ENCODE measurements at places on chromosomes 2 and 18.

DNA sequence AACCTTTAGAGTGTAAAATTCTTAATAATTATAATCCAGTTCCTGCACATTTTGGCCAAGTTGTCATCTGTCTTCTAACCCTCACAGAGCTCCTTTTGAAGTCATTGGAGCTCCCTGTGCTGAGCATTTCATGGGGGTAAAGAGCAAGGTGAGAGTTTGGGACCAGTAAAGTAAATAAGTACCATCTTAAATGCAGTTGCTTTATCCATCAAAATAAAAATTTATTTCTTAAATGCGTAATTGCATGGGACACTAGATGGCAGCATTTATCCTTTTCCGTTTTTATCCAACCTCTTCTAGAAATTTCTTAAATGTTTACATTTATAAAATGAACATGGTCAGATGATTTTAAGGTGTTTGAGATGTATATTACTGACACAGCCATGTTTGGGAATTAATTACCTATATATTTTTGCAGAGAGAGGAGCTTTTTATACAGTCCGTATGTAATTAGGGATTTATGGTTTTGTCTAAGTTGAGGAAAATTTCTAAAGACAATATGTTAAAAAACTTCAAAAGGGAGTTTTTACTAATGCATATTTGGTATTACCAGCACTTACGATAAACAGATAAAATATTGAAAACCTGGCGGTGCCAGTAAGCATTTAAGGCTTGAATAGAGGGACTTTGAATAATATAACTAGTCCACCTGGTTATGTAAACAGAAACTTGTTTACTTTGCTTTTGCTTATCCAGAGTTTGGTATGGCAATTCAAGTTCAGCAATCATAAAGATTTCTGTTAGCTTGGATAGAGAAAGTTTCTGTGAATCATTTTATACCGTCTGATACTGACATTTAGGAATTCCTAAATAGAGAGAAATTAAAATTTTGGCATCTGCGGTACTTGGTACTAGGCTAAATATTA lies 54.5 kb downstream of the ACSL3 start:
- no peak for DNase-seq

- no peak for DNase-seq
Measured at GRCh38 chr2:45761635-45762034, 110.2 kb downstream of the PRKCE start.

GRCh38 chr2:218998414-218999002 lies 5.3 kb upstream of the CRYBA2 start:
- no peak for DNase-seq

GRCh38 chr2:229980431-229981184 lies 58.3 kb downstream of the FBXO36 start:
- no peak for DNase-seq

DNA sequence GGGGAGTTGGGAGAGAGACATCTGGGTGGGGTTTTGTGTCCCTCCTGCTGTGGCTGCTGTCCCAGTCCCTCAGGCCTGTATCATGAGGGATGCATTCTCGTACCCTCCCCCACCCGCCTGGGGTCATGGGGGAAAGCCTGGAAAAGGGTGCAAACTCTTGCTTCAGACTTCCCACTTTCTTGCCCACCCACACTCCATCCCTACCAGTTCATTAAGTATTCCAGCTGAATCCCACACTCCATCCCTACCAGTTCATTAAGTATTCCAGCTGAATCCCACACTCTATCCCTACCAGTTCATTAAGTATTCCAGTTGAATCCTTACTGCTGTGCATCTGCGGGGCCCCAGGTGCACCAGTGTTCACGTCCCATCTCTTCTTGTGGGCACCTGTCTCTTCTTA lies 116.3 kb downstream of the ACAA2 start:
- DNase-seq, result no peak

DNA sequence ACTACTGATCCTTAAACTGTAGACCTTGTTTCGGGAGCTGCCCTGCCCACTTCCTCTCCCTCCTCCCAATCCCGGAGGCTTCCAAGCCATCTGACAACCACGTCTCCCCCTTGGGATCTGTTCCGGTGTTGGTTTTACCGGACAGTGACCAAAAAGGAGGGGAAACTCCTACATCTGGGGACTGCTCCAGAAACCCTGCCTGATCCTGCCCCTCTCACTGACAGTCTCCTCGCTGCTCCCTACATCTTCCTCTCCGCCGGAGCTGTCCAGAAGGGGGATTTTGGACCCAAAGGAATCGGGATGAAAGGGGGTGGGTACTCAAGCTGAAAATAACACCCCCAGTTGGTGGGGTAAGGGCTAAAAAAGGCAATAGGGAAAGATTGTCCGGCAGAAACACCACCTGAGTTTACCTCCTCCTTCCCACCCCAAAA lies 1.5 kb downstream of the INO80D start:
- DNase-seq, result no peak

- DNase-seq, result no peak
Measured at GRCh38 chr2:2512931-2513330, 181.9 kb upstream of the MYT1L start.

DNA sequence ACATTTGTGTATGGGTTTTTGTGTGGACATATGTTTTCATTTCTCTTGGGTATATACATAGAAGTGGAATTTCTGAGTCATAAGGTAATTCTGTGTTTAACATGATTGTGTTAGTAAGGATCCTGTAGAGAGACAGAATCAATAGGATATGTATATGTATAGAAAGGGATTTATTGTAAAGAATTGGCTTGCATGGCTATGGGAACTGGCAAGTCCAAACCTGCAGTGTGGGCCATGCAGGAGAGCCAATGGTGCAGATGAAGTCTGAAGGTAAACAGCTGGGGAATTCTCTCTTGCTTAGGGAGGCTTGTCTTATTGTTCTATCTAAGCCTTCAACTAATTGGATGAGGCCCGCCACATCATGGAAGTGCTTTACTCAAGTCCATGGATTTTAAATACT lies 39.2 kb upstream of the IL1R2 start:
- no peak for DNase-seq

DNA sequence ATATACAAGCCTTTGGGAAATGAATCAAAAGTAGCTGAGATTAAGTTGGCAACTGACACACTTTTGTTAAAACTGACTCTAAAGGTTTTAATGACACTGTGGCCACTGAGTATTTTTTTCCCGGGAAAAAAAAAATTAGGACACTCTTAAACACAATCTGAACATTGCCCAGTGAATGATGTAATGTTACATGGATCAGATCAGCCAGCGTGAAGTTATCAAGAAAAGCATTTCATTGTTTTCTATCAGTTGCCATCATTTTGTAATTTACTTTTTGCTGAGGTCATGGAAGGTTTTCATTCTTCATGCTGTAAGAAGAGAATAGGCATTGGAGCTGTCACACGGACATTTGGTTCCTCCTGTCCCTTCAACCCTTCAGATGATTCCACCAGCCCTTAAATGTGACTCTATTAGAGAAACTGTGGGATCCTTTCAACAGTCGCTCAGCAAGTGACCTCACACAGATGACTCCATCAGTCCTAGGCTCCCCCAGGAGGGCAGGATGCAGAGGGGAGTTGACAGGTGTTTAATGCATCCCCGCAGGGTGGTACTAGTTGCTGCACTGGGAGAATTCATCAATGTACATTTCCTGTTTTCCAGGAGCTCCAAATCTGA lies 164.2 kb downstream of the MGAT5 start:
- no peak for DNase-seq

DNA sequence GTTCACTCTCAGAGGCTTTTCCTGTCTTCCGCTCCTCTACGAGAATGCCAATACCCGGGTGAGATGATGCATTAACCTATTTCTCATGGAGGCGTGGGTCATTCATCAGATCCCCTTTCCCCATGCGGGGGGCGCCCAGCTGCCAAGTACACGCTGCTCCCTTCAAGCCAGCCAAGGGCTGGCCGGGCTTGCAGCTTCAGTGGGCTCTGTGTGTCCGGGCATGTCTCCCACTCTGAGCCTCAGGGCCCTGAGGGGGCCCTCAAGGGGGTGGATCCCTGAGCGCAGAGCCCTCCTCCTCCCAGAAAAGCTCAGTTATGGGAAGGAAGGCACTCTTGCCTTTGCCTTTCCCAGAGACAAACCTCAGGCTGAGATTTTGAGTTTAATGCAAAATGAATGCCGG lies 431.8 kb upstream of the MYT1L start:
- no peak for DNase-seq

- DNase-seq, result no peak
Measured at GRCh38 chr2:126392889-126393288, 263.1 kb upstream of the GYPC start.

DNA sequence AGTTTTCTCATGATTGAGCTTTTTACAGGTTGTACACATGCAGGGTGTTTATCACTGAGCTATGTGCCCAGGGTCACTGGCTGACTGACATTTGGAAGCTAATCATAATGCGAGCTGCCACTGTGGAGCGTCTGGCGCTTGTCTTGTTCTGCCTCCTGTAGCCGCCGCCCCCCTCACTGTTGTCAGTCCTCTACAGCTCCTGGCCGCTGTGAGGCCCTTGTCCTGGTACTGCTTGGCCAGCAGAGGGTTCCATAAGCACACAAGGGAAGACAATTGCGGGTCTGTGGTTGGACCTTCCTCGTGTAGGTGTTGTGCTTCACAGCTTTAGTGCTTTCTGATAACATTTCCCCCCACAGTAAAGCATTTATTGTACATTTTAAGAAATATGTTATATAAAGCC lies 105.6 kb upstream of the LDLRAD4 start:
- DNase-seq, result no peak

DNA sequence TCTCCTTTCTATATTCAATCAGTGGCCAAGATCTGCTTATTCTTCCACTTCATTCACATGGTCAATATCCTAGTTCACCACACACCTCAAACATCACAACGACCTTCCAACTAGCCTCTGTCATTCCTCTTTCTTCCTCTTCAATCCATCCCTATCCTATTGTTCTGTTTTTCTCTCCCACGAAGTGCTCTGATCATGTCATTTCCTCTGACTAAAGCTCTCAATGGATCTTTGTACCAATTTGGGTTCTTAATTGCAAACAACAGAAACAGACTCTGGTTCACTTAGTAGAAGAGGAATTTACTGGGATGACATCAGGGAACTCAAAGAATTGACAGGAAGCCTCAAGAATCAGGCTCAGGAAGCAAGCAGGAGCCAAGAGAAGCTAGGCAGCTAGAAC lies 23.5 kb downstream of the WNT10A start:
- no peak for DNase-seq
